Natural killer cell treated with Interleukin-12 subunit alpha and Interleukin-12 subunit beta and Interleukin-15 and Interleukin-18, amount 100 ng/mL, for 72 hours (primary cell): ENCODE measurements at places on chromosomes 6 and 20. TPM values are rescaled to one million over a fixed set of nuclear protein-coding genes. Genes with fewer than 3 reads are reported as not detected.

DNA sequence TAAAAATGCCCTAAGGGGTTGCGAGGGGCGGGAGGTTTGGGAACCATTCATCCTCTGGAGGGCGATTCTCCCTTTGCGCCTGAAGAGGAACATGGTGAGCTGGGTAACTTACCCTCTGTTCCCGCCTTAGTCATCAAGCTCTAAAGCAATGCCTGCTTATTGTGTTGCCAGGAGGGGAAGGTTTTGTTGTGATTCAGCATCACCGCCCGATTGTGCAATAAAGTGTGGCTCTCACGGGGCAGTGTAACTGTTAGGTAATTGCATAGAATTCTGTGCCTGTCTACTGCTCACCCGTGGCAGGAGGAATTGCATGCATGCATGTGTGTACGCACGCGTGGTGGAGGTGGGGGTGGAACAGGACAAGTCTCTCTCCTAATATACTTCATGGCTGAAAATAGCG, 95.5 kb upstream of the AGPAT4 start:
- H3K36me3 ChIP-seq, result no peaks in the 10 kb centered on the region
- H3K4me3 ChIP-seq, result no peak overlapping the region

Gene TMC2
- total RNA-seq, result not detected

Gene HCRTR2
- total RNA-seq, result not detected

- peak overlapping the region; percentile 9 for H3K4me3 ChIP-seq
- peaks cover 9% of the 10 kb centered on the region for H3K4me1 ChIP-seq
- H3K27ac ChIP-seq, result no peak overlapping the region
- peaks cover 16% of the 10 kb centered on the region for H3K27me3 ChIP-seq
- no peaks in the 10 kb centered on the region for H3K36me3 ChIP-seq
Observed at GRCh38 chr6:32327103-32327502, 44.6 kb downstream of the TSBP1 start.

Gene TNNC2
- not detected for total RNA-seq

GRCh38 chr6:21171801-21172200, 421.8 kb upstream of the SOX4 start:
- H3K27me3 ChIP-seq, result no peaks in the 10 kb centered on the region
- no peak for DNase-seq
- H3K27ac ChIP-seq, result no peak overlapping the region
- no peaks in the 10 kb centered on the region for H3K36me3 ChIP-seq
- H3K4me1 ChIP-seq, result peaks cover 2% of the 10 kb centered on the region

- no peaks in the 10 kb centered on the region for H3K27me3 ChIP-seq
- peaks cover 6% of the 10 kb centered on the region for H3K36me3 ChIP-seq
Observed at GRCh38 chr6:163460307-163460782, 45.8 kb downstream of the QKI start.

DNA sequence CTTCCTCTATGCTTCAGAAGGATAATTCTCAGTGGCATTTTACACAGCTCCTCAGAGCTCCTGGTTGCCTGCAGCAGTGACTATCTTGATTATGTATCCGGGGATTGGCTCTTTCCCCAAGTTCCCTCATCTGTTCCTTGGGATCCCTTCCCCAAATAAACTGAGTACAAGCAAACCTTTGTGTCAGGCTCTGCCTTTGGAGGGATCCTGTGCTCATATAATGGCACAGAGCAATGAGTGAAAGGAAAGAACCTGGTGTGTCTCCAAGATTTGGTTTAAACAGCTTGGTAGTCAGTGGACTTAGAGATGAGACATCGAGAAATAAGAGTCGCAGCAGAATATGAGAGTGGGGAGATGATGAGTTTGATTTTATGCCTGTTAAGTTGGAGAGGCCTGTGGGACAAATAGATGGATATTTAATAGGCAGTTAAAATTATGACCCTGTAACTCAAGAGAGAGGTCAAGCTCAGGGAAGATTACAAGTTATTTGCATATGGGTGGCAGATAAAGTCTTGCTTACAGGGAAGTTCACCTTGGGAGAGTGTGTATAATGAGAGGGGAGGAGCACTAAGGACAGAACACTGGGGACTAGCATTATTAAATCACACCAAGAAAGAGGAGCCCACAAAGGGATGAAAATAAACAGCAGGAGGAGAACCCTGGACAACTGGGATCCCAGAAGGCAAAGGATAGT, 44.1 kb upstream of the GCLC start:
- peaks cover 2% of the 10 kb centered on the region for H3K27me3 ChIP-seq
- no peak overlapping the region for H3K27ac ChIP-seq
- no peaks in the 10 kb centered on the region for H3K36me3 ChIP-seq
- DNase-seq, result no peak
- peaks cover 3% of the 10 kb centered on the region for H3K4me1 ChIP-seq

- no peak for DNase-seq
- peaks cover 47% of the 10 kb centered on the region for H3K4me1 ChIP-seq
- no peak overlapping the region for H3K4me3 ChIP-seq
- peak overlapping the region; percentile 92 for H3K27ac ChIP-seq
- peaks cover 4% of the 10 kb centered on the region for H3K27me3 ChIP-seq
- H3K36me3 ChIP-seq, result no peaks in the 10 kb centered on the region
Observed at GRCh38 chr6:17904491-17905120, 82.8 kb downstream of the KIF13A start.

Gene CCDC28A
- 16.4 TPM for total RNA-seq

Gene LY6G6F
- total RNA-seq, result not detected

DNA sequence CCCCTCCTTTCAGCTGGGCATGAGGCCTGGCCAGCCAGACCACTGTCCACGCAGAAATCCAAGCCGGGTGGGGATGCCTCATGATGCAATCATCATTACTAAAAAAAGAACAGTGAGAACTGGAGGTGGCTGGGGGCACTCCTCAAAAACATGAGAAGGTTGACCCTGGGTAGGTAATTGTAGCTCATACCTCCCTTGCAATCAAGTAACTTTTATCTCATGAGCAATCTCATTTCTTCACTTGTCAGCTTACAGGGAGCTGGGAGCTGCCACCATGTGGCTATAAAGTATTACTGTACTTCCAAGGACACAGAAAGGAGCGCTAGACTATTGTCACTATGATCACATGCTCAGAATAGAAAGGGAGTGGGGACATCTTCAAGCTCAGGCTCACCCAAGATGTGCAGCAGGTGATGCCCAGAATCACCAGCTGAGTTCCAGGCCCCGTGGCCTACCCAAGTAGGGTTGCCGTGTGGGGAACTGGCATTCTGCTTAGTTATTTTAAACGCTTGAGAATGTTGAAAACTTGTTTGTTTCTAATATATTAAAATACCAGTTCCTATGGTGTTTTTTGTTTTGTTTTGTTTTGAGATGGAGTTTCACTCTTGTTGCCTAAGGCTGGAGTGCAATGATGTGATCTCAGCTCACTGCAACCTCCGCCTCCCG, 3.0 kb upstream of the CDH26 start:
- no peaks in the 10 kb centered on the region for H3K36me3 ChIP-seq
- H3K27ac ChIP-seq, result no peak overlapping the region
- no peaks in the 10 kb centered on the region for H3K4me1 ChIP-seq
- no peak for DNase-seq
- H3K4me3 ChIP-seq, result no peak overlapping the region

- H3K27me3 ChIP-seq, result no peaks in the 10 kb centered on the region
- peaks cover 40% of the 10 kb centered on the region for H3K36me3 ChIP-seq
- no peak for DNase-seq
- H3K4me3 ChIP-seq, result no peak overlapping the region
- no peak overlapping the region for H3K27ac ChIP-seq
- peaks cover 2% of the 10 kb centered on the region for H3K4me1 ChIP-seq
Observed at GRCh38 chr6:47621838-47622449, 76.4 kb upstream of the ADGRF4 start.

DNA sequence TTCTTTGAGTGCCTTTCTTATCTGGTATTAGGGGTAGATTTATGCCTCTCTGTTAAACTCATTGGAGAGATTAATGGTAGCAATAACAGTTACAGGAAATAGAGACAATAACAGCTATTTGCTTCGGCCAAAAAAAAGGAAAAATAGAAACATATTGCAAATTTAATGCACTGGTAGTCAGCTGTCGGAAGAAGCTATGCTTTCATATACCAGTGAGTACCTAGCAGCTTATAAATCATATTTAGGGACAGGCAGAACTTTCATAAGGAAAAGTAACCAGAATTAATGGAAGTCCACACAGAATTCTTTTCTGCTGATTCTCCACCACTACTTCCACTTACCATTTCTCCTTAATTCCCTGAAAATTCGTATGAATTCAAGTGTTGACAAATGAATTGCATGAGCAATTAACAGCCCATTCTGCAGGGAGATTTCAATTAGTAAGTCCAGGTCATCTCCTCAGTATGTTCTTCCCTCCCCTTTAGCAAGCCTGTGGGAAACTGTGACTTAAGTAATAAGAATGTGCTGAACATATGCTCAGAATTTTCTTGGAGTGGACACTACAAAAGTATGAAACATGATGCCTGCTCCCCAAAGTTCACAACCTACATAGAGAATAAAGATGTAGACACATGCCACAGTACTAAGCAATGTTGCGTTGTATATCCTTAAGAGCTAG, 196.7 kb upstream of the KCNQ5 start:
- H3K27me3 ChIP-seq, result peaks cover 12% of the 10 kb centered on the region
- H3K4me3 ChIP-seq, result no peak overlapping the region
- DNase-seq, result no peak
- no peaks in the 10 kb centered on the region for H3K36me3 ChIP-seq

GRCh38 chr20:50077818-50078601, 34.9 kb downstream of the UBE2V1 start:
- no peaks in the 10 kb centered on the region for H3K27me3 ChIP-seq
- peaks cover 6% of the 10 kb centered on the region for H3K36me3 ChIP-seq
- no peaks in the 10 kb centered on the region for H3K4me1 ChIP-seq
- peak; percentile 59 for DNase-seq

- H3K27me3 ChIP-seq, result no peaks in the 10 kb centered on the region
- H3K4me3 ChIP-seq, result no peak overlapping the region
- DNase-seq, result no peak
- H3K27ac ChIP-seq, result no peak overlapping the region
- H3K4me1 ChIP-seq, result peaks cover 4% of the 10 kb centered on the region
- H3K36me3 ChIP-seq, result no peaks in the 10 kb centered on the region
Observed at GRCh38 chr6:151060096-151060765, 179.5 kb upstream of the AKAP12 start.

DNA sequence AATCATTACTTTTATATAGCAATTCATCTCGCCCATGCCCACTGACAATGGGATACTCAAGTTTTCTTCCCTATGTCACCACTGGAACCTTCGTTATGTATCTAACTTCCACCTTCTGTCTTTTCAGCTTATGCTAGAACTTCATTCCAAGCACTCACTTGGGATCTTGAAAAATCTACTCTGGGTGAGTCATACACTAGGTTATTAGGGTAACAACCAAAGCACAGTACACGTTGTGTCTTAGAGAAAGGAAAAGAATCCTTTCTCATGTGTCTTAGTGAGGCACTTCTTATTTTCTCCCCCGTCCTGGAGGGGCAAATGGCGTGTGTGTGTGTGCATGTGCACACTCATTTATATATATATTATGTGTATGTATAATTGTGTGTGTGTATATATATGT, 18.3 kb upstream of the FAM162B start:
- H3K27me3 ChIP-seq, result peaks cover 8% of the 10 kb centered on the region
- no peak overlapping the region for H3K4me3 ChIP-seq
- no peak overlapping the region for H3K27ac ChIP-seq
- no peaks in the 10 kb centered on the region for H3K36me3 ChIP-seq

DNA sequence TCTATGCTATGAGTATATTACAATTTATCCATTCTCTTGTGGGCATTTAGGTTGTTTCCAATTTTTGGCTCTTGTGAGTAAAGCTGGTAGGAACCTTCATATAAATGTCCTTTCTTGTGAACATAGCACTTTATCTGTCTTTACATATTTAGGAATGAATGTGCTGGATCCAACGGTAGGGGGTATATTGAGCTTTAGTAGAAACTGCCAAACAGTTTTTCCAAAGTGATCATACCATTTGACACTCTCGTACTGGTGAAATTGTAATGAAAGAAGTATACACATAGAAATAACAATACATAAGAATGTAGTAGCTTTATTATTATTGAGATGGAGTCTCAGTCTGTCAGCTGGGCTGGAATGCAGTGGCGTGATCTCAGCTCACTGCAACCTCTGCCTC, 30.9 kb upstream of the ARMH2 start:
- H3K27me3 ChIP-seq, result no peaks in the 10 kb centered on the region
- peaks cover 11% of the 10 kb centered on the region for H3K4me1 ChIP-seq
- H3K27ac ChIP-seq, result peak overlapping the region; percentile 27
- H3K4me3 ChIP-seq, result no peak overlapping the region

- no peak for DNase-seq
- H3K36me3 ChIP-seq, result no peaks in the 10 kb centered on the region
Observed at GRCh38 chr6:42095094-42095493, 44.8 kb downstream of the TAF8 start.

GRCh38 chr20:53657732-53658131, 64.1 kb upstream of the ZNF217 start:
- peaks cover 58% of the 10 kb centered on the region for H3K4me1 ChIP-seq
- no peak for DNase-seq
- H3K27me3 ChIP-seq, result no peaks in the 10 kb centered on the region
- H3K27ac ChIP-seq, result peak overlapping the region; percentile 73
- no peaks in the 10 kb centered on the region for H3K36me3 ChIP-seq

DNA sequence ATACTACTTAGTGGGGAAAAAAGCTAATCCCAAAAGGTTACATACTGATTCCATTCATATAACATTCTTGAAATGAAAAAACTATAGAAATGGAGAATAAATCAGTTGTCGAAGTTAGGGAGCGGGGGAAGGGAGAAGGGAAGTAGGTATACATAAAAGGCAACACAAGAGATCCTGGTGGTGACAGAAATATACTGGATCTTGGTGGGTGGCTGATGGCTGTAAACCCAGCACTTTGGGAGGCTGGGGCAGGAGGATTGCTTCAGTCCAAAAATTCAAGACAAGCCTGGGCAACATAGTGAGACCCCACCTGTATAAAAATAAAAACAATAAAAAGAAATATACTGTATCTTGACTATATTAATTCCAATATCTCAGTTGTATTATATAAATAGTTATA, 105.7 kb upstream of the LGSN start:
- no peaks in the 10 kb centered on the region for H3K36me3 ChIP-seq
- no peak overlapping the region for H3K4me3 ChIP-seq
- H3K27ac ChIP-seq, result no peak overlapping the region
- no peak for DNase-seq

Gene TOX2
- total RNA-seq, result 5.6 TPM

- H3K36me3 ChIP-seq, result no peaks in the 10 kb centered on the region
- H3K27me3 ChIP-seq, result no peaks in the 10 kb centered on the region
- no peak overlapping the region for H3K27ac ChIP-seq
- no peak for DNase-seq
Observed at GRCh38 chr6:5507131-5507681, 245.9 kb downstream of the FARS2 start.

Gene PLA2G7
- total RNA-seq, result not detected
